ENCODE measurements at places on chromosomes 7 and 10. TPM values are rescaled to one million over a fixed set of nuclear protein-coding genes. Genes with fewer than 3 reads are reported as not detected.
A peak's percentile ranks its signal among the peaks of the same experiment; 100 is the strongest.

GRCh38 chr10:126669168-126669567 lies 1.3 kb downstream of the C10orf90 start:
- peaks cover 3% of the 10 kb centered on the region for H3K4me1 ChIP-seq
- no peak overlapping the region for H3K4me3 ChIP-seq
- H3K36me3 ChIP-seq, result no peaks in the 10 kb centered on the region
- H3K27ac ChIP-seq, result no peak overlapping the region
- H3K27me3 ChIP-seq, result peaks cover 7% of the 10 kb centered on the region
- no peak for DNase-seq

CHCHD1 gene
- 38.8 TPM for total RNA-seq

DNA sequence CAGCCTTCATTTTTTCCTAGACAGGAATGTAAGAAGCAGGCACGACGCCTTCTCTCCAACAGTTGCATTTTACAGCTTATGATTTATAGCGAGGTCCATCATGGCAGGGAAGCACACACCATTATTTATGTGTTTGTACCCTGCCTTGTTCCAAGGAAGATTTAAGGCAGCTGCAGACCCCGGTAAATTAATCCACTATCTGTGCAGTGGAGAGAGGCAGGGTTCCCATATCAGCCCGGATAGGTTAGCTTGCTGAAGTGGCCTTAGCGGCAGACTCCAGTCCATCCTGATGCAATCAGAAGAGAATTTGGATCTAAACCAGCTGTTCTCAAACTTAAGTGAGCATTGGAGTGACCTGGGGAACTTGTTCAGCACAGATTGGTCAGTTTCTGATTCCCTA lies 359.4 kb downstream of the GALNT17 start:
- peaks cover 4% of the 10 kb centered on the region for H3K27me3 ChIP-seq
- no peak for DNase-seq
- no peaks in the 10 kb centered on the region for H3K4me1 ChIP-seq
- H3K4me3 ChIP-seq, result no peak overlapping the region
- no peaks in the 10 kb centered on the region for H3K36me3 ChIP-seq

OR6V1 gene
- total RNA-seq, result not detected

GRCh38 chr10:11089272-11089671 lies 71.6 kb downstream of the CELF2 start:
- no peaks in the 10 kb centered on the region for H3K36me3 ChIP-seq
- no peak for DNase-seq
- peaks cover 2% of the 10 kb centered on the region for H3K4me1 ChIP-seq
- no peak overlapping the region for H3K4me3 ChIP-seq

DNA sequence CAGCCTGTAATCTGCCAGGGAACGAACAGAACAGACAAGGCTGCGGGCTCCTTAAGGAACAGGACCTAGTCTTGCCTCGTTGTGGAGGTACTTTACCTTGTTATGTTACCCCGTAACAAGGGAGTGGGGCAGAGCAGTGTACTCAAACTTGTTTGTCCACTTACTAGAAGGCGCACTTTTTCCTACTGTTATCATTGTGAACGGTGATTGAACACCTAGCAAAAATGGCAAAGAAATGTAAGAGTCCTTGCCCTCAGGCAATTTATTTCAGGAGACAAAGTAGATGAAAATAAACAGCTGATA lies 620 bp upstream of the IMPDH1 start:
- peak overlapping the region; percentile 86 for H3K27ac ChIP-seq
- no peak for DNase-seq
- peaks cover 7% of the 10 kb centered on the region for H3K4me1 ChIP-seq
- H3K27me3 ChIP-seq, result peaks cover 55% of the 10 kb centered on the region
- H3K4me3 ChIP-seq, result peak overlapping the region; percentile 80

DNA sequence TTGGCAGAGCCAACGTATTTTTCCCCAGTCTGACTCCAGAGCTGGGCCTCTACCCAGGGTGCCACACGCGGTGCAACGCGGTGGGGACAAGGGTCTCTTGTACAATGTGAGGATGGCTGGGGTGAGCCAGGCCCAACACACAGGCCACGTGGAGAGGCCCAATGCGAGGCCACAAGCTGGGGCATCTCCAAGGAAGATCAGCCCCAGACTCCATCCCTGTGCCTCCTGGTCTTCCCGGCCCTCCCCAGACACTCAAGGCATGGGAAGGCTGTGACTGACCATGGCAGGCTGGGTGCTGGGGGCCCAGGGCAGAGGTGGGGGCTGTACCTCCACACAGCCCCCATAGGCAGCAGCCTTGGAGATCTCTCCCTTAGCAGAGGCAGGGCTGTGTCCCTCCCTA lies 135.3 kb upstream of the FAM20C start:
- H3K27ac ChIP-seq, result no peak overlapping the region
- DNase-seq, result no peak
- no peaks in the 10 kb centered on the region for H3K36me3 ChIP-seq
- H3K27me3 ChIP-seq, result peaks cover 22% of the 10 kb centered on the region
- no peaks in the 10 kb centered on the region for H3K4me1 ChIP-seq

DNA sequence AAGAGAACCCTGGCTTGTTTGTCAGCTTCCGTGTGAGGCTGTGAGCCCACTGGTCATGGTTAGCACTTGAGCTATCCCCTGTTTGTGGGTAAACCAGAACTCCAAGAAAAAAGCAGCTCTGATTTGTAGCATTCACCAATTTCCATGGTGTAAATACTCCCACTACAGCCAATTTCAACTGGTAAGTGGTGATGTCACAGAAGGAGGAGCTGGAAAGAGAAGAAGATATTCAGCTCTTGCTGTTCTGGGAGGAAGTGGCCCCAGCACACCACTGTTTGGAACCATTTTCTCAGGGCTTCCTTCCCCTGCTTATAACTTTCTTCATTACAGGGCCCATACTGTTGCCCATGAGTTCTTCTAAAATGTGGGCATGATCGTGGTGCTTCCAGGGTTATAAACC lies 500.1 kb upstream of the ZMIZ1 start:
- H3K36me3 ChIP-seq, result no peaks in the 10 kb centered on the region
- H3K4me1 ChIP-seq, result peaks cover 32% of the 10 kb centered on the region
- peaks cover 26% of the 10 kb centered on the region for H3K27me3 ChIP-seq
- H3K27ac ChIP-seq, result no peak overlapping the region

CUZD1 gene
- total RNA-seq, result not detected

NPY gene
- total RNA-seq, result 1.1 TPM

DHX32 gene
- 22.0 TPM for total RNA-seq

DNA sequence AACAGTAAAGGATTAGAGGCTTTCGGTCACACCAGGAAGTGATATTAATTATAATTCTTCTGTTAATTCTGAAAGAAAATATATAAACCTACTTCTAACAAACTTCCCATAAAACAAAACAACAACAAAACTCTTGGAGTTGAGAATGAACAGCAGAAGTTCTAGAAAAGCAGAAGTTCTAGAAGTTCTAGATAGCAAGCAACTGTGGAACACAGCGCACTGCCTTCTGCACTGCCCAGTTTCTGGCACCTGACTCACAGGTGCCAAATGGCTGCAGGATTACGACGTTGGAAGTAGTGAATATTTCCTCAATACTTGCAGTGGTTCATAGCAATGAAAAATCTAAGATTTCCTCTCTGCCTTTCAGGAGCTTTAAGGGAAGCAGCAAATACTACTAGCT lies 132.2 kb downstream of the OR13A1 start:
- H3K36me3 ChIP-seq, result no peaks in the 10 kb centered on the region
- H3K27me3 ChIP-seq, result no peaks in the 10 kb centered on the region
- no peak overlapping the region for H3K27ac ChIP-seq
- H3K4me3 ChIP-seq, result no peak overlapping the region
- DNase-seq, result no peak

DNA sequence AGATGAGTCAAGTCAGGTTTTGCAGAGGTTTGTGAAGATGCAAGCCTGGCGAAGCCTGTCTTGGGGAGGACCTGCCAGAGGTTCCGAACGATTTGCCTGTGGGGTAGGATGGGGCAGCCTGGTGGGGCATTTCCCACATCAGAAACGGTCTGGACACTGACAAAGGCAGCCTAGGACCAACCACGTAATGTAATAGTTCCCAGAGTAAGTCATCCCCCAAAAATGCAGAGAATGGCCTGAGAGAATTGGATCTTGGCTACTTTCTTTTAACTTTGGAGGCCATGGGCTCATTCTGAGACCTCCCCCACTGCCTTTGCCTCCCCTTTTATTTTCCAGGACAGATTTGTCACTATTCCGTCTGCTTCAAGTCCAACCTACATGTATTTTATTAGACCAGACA lies 168.9 kb upstream of the SH2B2 start:
- no peak overlapping the region for H3K27ac ChIP-seq
- H3K4me1 ChIP-seq, result peaks cover 15% of the 10 kb centered on the region
- DNase-seq, result no peak
- H3K4me3 ChIP-seq, result no peak overlapping the region
- H3K27me3 ChIP-seq, result no peaks in the 10 kb centered on the region

- peaks cover 35% of the 10 kb centered on the region for H3K4me1 ChIP-seq
- DNase-seq, result no peak
- H3K27me3 ChIP-seq, result no peaks in the 10 kb centered on the region
- H3K4me3 ChIP-seq, result no peak overlapping the region
- H3K27ac ChIP-seq, result no peak overlapping the region
These were observed 31.5 kb downstream of the TCF7L2 start for GRCh38 chr10:112981553-112981952.

Data from progenitor cell of endocrine pancreas (in vitro differentiated cells).